ENCODE measurements at places on chromosomes 6 and 20.

- no peak for DNase-seq
Observed at GRCh38 chr20:51738877-51739447, 29.2 kb downstream of the ATP9A start.

GRCh38 chr20:57653910-57654309 lies 33.7 kb upstream of the ZBP1 start:
- DNase-seq, result no peak

DNA sequence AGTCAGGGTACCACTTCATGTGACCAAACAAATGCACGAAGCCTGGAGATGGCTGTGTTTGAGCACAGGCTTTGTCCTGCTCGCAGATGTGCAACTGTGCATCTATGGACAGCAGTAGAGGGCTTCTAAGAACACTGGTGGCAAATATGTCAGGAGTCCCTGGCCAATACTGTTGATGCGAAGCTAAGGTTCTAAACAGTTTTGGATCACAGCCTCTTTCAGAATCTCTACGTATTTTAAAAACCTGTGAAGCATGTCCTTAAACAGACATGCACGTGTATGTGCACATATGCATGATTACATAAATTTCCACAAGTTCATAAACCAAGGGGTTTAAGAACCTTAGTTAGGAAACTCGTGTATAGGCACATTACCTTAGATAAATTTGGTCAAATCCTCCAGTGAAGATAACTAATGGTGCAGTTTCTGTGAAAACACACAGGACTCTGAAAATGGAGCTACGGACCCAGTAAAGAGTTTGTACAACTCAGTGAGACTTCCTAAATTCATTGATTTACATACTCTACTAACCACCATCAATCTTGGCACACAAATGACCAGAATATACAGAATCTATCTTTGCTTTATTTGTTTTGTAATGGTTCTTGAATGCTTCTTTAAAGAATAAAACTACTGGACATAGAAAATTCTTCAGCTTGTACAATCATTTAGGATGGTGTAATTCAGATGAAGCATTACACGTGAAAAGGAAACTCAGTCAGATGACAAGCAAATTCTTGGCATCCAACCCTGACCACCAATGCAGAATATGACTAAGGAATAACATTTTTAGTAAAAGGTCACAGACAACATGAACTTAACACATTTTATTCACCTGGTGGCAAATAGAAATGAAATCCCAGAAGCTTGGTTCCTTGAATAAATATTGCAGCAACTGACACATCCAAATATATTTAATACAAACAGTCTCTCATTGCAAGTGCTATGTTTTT lies 27.4 kb downstream of the KCNQ5 start:
- no peak for DNase-seq

DNA sequence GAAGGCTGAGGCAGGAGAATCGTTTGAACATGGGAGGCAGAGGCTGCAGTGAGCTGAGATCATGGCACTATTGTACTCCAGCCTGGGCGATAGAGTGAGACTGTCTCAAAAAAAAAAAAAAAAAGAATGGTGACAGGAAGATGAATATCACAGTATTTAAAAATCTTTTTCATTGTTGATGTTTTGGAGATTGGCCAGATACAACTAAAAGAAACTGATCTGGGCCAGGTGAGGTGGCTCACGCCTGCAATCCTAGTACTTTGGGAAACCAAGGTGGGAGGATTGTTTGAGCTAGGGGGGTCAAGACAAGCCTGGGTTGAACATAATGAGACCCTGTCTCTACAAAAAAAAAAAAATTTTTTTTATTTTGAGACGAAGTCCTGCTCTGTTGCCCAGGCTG lies 52.1 kb downstream of the TRAF3IP2 start:
- no peak for DNase-seq

DNA sequence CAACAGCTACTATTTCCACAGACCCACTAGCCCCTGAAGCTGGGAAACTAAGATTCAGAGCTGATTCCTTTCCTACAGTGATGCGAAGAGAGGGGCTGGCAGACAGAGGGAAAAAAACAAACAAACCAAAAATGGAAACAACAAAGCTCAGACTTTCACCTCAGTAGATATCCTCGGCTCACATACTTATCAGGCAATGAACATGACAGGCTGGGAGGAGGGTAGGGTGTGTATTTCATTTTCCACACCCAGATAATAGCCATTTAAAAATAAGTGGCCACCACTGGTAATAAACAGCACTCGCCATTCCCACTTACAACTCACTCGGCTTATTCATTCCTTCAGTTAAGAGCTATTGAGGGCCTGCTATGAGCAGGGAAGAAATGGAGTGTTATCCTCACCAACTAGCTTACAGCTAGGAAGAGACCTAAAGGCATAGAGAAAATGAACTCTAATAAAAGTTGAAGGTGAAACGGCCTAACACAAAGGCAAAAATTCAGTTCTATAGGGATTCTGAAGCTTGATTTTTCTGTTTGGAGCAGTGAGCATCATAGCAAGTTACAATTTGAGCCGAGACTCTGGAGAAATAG lies 32.0 kb upstream of the SPTLC3 start:
- DNase-seq, result no peak

- no peak for DNase-seq
Observed at GRCh38 chr6:168366473-168366872, 46.9 kb upstream of the DACT2 start.

DNA sequence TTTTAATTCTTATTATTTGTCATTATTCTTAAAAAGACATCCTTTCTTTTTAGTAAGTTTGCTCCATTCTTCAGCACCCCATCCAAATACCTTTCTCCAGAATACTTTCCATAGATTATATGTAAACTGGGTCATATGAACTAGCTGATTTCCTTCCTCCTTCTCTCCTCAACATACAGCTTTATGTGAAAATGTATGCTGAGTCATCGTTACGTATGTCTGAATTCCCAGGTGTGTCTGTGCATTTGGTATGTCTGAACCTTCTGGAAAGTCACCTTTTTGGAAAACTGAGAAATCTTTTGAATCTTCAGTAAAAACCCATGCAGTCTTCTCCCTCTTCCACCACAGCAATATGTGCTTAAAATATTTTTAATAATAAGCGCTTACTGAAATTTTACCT lies 264.5 kb downstream of the EYA4 start:
- DNase-seq, result no peak

- DNase-seq, result peak; percentile 50
Observed at GRCh38 chr20:33561692-33562601, 72.1 kb downstream of the CBFA2T2 start.

GRCh38 chr20:12074111-12074655 lies 156.5 kb downstream of the BTBD3 start:
- no peak for DNase-seq

All from ELF-1 (cell line).